Bone marrow (tissue), 2 donors: ENCODE measurements at places on chromosomes 1 and 21.

DNA sequence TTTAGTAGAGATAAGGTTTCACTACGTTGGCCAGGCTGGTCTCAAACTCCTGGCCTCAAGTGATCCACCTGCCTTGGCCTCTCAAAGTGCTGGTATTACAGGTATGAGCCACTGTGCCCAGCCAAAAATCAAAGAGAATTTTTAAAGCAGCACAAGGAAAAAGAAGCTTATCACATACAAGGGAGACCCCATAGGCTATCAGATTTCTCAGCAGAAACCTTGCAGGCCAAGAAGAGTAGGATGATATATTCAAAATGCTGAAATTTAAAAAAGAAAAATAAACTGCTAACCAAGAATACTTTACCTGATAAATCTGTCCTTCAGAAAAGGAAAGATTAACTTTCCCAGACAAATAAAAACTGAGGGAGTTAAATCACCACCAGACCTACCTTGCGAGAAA lies 43.2 kb downstream of the FLVCR1 start:
- DNase-seq: no peak

GRCh38 chr1:53595906-53596305 lies 136.7 kb downstream of the DMRTB1 start:
- DNase-seq: no peak

GRCh38 chr1:244365809-244366208 lies 85.9 kb downstream of the ADSS2 start:
- no peak for DNase-seq

DNA sequence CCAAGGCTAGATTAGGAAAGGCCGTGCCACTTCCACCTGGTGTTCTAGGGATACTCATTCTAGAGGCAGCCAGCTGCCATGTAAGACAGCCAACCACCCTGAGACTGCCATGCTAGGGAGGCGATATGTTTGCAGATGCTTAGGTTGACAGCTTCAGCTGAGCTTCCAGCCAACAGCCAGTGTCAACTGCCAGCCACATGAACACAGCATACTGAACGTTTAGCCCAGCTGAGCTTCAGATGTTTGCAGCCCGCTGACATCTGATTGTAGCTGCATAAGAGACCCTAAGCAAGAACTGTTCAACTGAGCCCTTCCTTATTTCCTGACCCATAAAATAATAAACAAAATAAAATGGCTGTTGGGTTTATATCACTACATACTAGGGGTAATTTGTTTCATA lies 5.0 kb upstream of the KCNC4 start:
- no peak for DNase-seq

GRCh38 chr1:24952413-24952841 lies 22.4 kb upstream of the RUNX3 start:
- DNase-seq: no peak

DNA sequence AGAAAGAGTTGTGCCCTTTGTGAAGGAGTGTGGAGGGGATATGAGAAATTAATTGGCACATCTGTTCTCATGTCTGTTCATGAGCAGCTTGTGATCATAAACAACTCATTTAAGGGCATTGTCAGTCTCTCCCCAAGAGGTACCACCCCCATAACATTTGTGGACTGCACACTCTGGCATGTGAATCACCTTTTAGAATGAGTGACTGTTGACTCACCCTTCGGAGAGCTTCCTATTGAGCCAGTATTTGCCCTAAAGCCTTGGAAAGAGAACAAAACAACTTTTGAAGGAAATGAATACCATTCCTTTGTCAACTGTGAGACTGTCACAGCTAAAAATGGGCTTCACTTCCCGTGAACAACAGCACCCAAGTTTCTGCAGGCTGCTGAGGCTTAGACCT lies 27.5 kb upstream of the MYSM1 start:
- no peak for DNase-seq

GRCh38 chr1:56992318-56993125 lies 26.7 kb upstream of the C8B start:
- no peak for DNase-seq

- no peak for DNase-seq
These were observed 13.5 kb downstream of the BCAR3 start for GRCh38 chr1:93668121-93668520.

GRCh38 chr1:223215026-223215425 lies 72.0 kb upstream of the TLR5 start:
- no peak for DNase-seq

GRCh38 chr1:155007251-155007828 lies 4.7 kb downstream of the ZBTB7B start:
- DNase-seq: no peak

DNA sequence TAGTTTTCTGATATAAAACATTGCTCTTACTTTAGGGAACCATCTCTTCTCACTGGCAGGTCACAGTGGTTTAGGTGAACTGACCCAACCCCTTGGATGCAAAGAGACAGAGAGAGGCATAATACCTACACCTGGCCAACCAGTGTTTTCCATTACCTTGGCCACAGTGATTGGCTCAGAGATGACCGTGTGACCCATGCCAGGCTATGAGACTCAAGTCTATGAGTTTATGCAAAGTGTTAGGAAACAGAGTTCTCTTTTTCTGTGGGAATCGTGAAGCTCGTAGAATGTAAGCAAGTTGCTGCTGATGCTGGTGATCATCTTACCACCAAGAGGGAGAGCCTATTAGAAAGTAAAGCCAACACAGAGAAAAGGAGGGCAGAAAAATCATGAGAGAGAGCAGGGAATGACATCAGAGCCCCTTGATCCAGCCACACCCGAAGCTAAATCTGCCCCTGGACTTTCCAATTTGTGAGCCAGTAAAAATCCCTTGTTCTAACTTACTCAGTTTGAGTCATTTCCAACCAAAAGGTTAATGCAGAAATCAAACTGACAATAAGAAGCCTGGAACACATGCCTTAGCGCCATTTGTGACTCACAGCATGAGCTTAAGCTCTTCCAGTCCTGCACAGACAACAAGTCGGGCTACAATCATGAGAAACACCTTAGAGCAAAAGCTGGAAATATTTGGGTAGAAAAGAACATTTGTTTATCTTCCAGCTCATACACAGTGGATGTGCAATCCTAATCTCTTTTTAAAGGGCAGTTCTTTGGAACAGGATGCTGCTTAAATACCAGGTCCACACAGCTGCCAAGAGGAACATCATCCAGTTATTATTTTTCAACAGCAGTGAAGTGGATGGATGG lies 81.3 kb upstream of the KAZN start:
- DNase-seq: no peak

- DNase-seq: no peak
These were observed 18.8 kb downstream of the ODF2L start for GRCh38 chr1:86377341-86377740.

GRCh38 chr1:93438716-93439115 lies 9.2 kb upstream of the FNBP1L start:
- no peak for DNase-seq

DNA sequence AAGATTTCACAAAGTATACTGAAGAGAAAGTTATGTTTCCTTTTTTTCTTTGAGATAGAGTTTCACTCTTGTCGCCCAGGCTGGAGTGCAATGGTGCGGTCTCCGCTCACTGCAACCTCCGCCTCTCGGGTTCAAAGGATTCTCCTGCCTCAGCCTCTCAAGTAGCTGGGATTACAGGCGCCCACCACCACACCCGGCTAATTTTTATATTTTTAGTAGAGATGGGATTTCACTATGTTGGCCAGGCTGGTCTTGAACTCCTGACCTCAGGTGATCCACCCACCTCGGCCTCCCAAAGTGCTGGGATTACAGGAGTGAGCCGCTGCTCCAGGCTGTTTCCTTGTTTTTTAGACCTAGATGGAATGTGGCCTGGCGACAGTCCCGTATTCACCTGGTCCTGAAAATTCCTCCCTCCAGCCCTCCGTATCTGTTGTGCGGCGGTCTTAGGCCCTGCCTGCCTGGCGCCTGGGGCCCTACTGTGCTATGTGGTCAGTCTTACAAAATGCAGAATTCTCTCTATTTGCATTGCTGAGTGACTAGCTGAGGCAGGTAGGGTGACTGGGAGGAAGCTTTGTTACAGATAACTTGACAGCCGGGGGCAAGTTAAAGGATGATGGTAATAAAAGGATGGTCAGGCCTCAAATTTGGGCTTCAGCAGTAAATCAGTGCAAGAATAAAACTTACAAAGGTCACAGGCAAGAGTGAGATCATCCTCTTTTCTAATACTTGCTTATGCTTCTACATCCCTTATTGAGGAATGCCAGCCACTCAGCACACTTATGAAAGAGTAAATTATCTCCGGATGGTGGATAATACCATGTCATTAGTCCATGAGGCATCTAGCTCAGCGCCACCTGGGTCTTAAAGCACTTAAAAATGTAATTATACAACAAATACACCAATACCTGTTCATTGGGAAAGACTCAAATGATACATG lies 30.3 kb downstream of the PARK7 start:
- DNase-seq: no peak

DNA sequence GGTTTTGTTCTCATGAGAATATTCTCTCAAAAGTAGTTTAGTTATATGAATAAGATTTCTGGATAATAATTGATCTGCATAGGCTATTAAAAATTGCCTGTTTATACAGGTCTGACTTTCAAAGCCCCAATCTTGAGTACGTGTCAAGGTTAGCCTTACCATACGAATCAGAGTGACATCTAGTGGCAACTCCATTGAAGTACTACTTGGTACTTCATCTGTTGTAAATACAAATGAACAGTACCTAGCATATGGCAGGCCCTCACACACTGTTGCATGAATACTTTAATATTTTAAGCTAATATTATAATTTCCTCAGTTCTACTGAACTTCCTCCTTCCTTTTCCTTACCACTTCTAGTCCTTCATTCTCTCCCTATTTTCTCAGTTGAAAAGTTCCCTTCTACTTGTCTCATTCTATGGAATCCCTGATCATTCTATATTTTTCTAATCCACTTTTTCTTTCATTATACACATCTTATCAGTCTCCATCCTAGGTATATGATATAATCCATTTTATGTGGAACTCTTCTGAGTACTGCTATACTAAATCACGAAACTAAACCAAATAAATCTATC lies 101.2 kb downstream of the AKT3 start:
- DNase-seq: no peak

DNA sequence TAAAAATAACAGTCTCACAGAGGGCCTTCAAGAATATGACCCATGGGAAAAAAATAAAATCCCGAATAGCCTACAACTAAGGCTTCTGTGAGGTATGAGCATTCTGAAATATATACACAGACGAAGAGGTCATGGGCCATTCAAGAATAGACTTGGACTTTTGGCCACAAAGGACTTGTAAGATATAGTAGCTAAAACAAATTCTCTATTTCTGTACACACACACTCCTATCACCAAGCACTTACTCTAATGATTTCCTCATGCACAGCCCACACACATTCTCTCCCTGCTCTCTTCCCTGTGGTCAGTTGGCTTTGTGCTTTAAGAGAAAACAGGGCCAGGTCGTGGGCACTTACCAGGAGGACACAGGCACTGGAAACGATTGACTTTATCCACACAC lies 69.7 kb upstream of the ADAM30 start:
- no peak for DNase-seq

DNA sequence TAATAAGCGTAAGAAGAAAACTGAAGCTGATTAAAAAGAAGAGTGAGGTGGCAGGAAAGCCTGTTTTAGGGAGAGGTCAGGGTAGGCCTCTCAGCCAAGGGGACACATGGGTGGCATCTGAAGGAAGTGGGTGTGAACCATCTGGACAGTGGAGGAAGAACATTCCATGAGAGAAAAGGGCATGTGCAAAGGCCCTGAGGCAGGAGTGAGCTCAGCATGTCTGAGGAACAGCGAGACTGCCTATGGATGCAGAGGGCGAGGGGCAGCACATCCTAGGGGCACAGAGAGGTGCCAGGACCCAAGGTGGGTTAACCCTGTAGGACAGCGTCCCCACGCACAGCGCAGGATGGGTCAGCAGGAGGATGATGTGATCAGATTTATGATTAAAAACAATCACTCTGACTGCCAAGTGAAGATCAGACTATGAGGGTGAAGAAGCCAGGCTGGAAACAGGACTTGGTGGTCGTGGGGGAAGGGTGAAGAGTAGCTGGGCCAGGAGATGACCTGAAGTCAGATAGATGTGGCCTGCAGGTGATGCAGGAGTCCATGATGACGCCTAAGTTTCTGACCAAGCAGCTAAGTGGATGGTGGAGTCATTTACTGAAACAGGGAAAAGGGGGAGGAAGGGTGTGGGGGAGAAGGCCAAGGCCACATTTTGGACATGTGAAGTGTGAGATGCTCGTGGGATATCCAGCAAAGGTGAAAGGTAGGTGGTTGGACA lies 37.9 kb downstream of the PABPC4 start:
- no peak for DNase-seq

DNA sequence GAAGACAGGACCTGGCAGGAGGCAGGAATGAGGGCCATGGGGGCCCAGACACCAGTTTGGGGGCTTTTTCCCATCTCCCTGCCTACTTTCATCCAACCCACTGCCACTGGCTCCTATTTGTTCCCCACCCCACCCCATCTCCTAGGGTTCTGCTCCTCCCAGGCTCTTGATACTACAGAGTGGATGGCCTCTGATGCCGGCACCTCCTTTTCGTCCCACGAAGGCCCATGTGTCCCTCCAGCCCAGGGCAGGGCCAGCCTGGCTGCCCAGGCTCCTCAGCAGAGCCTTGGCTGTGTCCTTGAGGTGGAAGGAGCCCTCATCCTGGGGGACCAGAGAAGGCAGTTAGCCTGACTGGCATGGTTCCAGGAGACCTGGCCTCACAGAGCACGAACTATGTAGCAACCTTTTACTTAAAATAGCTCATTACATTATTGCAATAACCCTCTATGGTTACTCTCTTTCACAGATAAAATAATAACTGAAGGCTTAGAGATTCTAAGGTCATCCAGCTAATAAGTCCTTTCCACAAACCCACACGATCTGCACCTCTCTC lies 3.5 kb downstream of the POMGNT1 start:
- DNase-seq: no peak

DNA sequence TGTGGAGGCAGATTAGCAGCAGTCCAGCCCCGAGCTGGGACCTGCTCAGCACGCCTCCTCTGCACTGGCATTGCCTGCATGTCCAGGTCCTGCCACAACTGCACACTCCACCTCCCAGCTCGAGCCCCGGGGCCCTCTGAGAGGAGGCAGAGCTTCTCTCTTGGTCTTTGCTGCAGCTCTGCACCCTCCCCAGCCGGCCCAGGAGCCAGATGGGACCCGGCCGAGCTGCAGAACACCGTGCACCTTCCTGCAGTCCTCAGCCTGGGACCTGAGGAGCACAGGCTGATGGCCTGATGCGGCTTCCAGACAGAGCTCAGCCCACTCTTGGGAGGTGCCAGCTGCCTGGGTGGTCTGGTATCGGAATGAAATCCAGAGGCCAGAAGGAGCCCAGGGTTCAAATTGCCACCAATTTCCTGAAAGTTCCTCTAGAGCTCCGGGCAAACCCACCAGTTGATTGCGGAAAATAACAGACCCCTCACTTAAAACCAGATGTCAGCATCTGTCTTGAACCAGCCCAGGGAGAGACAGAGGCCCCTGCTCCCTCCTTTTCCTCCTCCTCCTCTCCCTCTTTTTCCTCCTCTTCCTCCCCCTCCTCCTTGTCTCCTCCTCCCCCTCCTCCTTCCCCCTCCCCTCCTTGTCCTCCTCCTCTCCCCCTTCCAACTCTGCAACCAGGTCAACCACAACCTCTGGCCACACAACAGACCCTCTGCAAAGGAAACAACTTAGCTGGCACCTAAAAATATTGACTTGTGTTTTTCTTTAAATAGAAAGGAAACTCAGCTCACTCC lies 10.6 kb upstream of the SPSB1 start:
- DNase-seq: no peak
